ENCODE measurements at places on chromosomes 16 and 17. TPM values are rescaled to one million over a fixed set of nuclear protein-coding genes. Genes with fewer than 3 reads are reported as not detected.

DNA sequence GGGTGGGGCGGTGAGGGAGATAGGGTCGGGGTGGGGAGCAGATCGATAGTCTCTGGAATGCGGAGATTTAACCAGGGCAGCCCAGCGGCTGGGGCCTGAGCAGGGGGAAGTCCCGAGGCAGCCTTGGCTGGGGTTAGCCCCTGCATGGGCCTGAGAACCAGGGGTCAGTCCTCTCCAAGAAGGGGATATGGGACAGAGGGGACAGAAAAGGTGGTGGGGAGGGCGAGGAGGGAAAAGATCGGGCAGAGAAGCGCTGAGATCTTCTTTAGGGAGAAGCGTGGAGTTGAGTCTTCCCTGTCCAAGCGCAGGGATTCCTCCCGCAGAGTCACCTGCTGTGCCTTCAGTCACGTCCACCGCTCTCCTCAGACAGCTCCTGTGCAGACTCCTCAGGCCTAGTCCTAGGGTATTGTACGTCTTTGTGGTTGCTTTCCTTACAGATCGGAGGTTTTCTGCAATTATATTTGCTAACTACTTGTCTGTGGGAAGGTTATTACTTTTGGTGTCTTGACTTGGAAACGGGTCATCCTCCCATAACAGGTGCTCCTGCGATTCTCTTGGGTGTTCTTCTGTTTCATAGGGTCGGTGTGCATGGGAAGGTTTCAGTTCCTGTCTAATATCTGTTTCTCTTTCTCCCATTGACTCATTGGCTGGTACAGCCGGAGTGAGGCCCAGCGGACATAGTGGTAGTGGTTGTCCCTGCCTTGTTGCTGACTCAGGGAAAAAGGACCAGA is 952 bp downstream of the CD300A start:
- no peak overlapping the region for H3K4me3 ChIP-seq
- H3K27ac ChIP-seq: no peak overlapping the region
- H3K4me1 ChIP-seq: peaks cover 4% of the 10 kb centered on the region
- DNase-seq: no peak
- H3K36me3 ChIP-seq: no peaks in the 10 kb centered on the region

The CALB2 gene
- 11.7 TPM for polyA plus RNA-seq

- no peaks in the 10 kb centered on the region for H3K36me3 ChIP-seq
- H3K27me3 ChIP-seq: peaks cover 31% of the 10 kb centered on the region
- no peak overlapping the region for H3K27ac ChIP-seq
- peaks cover 3% of the 10 kb centered on the region for H3K4me1 ChIP-seq
Measured at GRCh38 chr16:804193-805048, 3.9 kb upstream of the GNG13 start.

DNA sequence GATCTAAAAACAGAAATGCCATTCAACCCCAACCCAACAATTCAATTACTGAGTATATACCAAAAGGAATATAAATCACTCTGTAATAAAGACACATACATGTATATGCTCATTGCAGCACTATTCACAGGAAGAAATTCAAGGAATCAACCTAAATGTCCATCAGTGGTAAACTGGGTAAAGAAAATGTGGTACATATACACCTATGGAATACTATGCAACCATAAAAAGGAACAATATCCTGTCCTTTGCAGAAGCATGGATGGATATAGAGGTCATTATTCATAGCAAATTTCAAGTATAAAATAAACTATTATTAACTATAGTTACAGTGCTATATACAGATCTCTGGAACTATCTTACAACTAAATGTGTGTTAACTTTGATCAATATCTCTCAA is 599.3 kb downstream of the CDH11 start:
- no peak overlapping the region for H3K4me3 ChIP-seq
- no peak overlapping the region for H3K27ac ChIP-seq
- H3K36me3 ChIP-seq: no peaks in the 10 kb centered on the region
- no peaks in the 10 kb centered on the region for H3K27me3 ChIP-seq
- DNase-seq: no peak

GRCh38 chr16:29959293-29959692 is 2.6 kb upstream of the TMEM219 start:
- H3K4me3 ChIP-seq: no peak overlapping the region
- no peaks in the 10 kb centered on the region for H3K27me3 ChIP-seq
- no peak overlapping the region for H3K27ac ChIP-seq
- DNase-seq: no peak

DNA sequence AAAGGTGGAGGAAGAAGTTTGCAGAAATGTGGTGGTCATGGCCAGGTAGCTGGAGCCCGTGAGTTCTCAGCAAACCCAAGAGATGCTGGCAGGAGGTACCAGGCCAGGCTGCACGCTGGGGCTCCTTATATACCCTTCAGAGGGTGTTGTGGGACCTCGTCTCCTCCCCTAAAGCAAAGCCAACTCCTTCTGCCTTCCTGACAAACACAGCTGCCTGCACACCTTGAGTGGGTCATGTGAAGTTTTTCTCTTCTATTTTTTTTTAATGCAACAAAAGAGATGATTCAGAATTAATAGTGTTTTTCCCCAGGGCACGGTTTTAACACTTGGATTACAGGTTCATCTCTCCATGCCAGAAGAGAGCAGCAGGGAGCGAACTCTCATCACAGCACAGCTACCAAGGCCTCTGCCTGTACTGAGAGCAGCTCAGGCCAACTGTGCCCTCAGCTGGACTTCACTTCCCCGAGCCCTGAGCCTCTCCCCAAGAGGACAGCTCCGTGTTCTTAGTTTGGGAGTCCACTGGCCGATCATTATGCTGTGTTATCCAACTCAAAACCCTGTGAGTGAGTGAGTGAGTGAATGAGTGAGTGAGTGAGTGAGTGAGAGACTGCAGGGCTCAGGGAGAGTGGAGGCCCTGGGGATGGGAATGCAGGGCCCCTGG is at the start of gene KRT15:
TSS of gene KRT15 (minus strand) at position 102 of the 661 bp plus-strand sequence. CDS start at position 39, 63 bp downstream.
- no peak within 1 kb of the TSS for H3K4me3 ChIP-seq
- no peak within 1 kb of the TSS for H3K27ac ChIP-seq
- H3K27me3 ChIP-seq: no peaks in the 10 kb centered on the region
- H3K36me3 ChIP-seq: no peaks in the 10 kb centered on the region
- H3K4me1 ChIP-seq: no peaks in the 10 kb centered on the region
- no peak for DNase-seq

DNA sequence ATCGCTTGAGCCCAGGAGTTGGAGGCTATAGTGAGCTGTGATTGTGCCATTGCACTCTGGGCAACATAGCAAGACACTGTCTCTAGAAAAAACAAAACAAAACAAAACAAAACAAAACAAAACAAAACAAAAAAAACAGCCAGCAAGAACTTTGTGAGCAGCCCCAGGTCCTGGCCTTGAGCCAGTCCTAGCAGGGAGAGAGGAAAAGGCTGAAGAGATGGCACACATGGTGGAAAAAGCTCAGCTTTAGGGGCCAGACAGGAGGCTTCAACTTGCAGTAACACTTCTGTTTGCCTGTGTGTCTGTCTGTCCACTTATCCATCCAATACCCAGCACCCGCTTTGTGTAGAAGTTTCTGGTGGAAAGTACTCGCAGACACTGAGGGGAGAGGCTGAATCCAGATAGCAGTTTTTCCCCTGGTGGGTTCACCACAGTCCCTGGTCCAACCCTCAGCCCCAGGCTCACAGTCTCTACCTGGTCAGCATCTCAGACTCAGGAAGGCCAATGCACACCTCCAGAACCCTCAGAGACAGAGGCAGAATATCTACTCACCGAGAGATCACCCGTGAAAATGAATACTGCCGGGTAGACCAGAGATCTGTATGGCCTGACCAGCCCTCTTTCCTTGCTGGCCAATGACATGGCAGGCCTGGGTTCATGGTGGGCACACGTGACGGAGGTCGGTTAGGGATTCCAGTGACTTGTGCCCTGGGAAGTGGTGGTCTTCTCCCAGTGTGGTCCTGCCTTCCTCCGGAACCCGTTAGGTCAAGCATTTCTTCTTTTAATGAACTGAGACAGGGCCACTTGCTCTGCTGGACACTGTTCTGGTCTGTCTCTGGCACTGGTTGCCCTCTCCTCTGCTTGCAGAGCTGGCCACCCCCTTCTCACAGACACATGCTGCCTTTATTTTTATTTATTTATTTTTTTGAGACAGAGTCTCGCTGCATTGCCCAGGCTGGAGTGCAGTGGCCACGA is 79.5 kb upstream of the DNAJA2 start:
- H3K27ac ChIP-seq: no peak overlapping the region
- H3K36me3 ChIP-seq: no peaks in the 10 kb centered on the region
- H3K4me3 ChIP-seq: no peak overlapping the region
- no peaks in the 10 kb centered on the region for H3K27me3 ChIP-seq
- H3K4me1 ChIP-seq: no peaks in the 10 kb centered on the region
- no peak for DNase-seq

- DNase-seq: no peak
- H3K27me3 ChIP-seq: no peaks in the 10 kb centered on the region
- no peak overlapping the region for H3K27ac ChIP-seq
- no peak overlapping the region for H3K4me3 ChIP-seq
Measured at GRCh38 chr16:1712791-1713261, 6.8 kb downstream of the MAPK8IP3 start.

DNA sequence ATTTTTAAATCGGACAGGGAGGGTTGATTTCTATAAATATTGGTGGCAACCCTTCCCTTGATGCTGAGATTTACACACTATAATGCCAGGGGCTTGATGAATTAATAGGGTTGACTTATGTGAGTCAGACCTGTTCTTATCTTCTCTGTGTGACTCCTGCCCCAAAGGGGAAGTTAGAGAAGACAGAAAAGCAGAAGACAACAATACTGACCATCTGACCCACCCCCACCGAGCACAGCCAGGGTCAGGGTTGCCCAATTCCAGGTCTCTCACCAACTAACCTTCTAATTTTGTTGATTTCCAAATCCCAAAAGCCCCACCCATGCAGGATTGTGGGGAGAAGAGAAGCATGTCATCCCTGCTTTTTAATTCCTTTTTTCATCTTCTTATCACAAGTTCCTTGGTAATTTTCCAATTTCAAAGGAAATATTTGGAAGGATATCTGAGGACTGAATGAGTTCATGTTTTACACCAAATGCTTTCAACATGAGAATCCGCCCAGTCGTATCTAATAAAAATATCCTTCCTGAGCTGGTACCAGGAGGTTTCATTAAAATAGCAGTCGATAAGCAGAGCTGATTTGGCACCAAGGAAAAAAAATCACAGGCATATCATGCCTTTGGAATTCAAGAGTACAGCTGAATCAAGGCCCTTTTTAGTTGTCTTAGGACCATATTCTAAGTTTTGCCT is 603.4 kb upstream of the CDH11 start:
- no peak overlapping the region for H3K4me3 ChIP-seq
- H3K4me1 ChIP-seq: no peaks in the 10 kb centered on the region
- no peaks in the 10 kb centered on the region for H3K36me3 ChIP-seq

DNA sequence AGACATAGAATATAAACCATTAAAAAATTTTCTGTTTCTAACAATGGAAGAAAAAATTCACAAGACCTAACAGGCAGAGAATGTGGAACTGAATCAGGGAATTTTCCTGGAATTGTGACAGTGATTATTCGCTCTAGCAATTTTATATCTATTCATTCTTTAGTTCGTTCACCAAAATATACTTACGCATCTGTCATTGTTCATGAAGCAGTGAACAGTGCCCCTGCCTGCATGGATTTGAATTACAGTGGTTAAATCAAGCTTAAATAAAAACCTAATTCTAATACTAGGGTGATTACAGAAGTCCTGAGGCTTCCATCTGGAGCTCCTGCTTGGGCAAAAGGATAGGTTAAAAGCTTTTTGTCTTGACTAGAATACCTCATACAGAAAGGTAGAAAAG is 48.6 kb downstream of the ABCA8 start:
- H3K4me3 ChIP-seq: no peak overlapping the region
- H3K27ac ChIP-seq: no peak overlapping the region
- H3K36me3 ChIP-seq: no peaks in the 10 kb centered on the region
- H3K4me1 ChIP-seq: peaks cover 8% of the 10 kb centered on the region
- no peak for DNase-seq

The GRAPL gene
- polyA plus RNA-seq: 6.1 TPM
